Putamen (tissue), 1 donor: ENCODE measurements at places on chromosomes 16 and 17.

GRCh38 chr16:48734220-48734619 is 124.2 kb upstream of the N4BP1 start:
- DNase-seq: no peak

- no peak for DNase-seq
These were observed 26.3 kb downstream of the SMURF2 start for GRCh38 chr17:64635647-64636305.

- DNase-seq: no peak
These were observed 5.9 kb downstream of the CBX2 start for GRCh38 chr17:79783891-79784290.

GRCh38 chr16:3001316-3001715 is 11.4 kb upstream of the CLDN9 start:
- DNase-seq: no peak

GRCh38 chr17:19833914-19834313 is 33.8 kb downstream of the ULK2 start:
- DNase-seq: no peak

GRCh38 chr17:3804503-3804931 is 3.5 kb upstream of the ITGAE start:
- DNase-seq: no peak

GRCh38 chr17:82231312-82231561 is 2.4 kb downstream of the SLC16A3 start:
- no peak for DNase-seq
